Upper lobe of left lung (tissue), 6 donors: ENCODE measurements at places on chromosomes 2 and 18. TPM values are rescaled to one million over a fixed set of nuclear protein-coding genes. Genes with fewer than 3 reads are reported as not detected.

DNA sequence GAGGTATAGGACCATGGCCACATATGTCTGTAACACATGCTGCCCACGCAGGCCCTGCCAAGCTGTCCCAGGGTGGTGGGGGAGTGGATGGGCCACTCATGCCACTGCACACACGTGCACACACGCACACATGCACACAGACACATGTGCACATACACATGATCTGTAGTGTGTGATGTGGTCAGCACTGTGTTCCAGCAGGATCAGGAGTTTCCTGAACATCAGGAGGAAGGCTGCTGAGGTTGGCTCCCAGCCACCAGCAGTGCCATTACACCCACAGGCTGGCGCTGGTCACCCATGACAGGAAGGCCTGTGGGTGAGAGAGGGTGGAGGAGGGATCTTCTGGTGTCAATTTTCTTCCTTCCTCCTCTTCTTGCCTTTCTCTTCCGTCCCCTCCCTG lies 44.7 kb downstream of the POMC start:
- no peak for DNase-seq

- no peak for DNase-seq
Observed at GRCh38 chr18:39945076-39945475, 2010.0 kb upstream of the PIK3C3 start.

SLC4A5 gene
- total RNA-seq, result 7.6 TPM

DNA sequence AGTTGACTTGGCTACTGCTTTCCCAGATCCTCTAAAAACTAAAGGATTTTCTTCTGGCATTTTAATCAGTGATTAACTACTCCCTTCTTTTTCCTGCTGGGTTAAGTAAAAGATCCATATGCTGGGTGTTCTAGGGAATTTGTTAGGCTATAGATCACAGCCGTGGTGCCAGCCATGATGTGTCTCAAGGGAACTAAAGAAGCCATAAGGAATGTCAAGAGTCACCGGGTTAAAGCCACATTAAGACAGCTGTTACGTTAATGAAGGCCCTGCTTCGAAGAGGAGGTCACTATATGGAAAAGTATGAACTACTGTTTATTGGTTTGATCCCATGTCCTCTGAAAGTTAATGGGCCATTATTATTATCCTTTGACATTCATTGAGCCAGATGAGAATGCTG lies 70.7 kb downstream of the PAX3 start:
- no peak for DNase-seq

DNA sequence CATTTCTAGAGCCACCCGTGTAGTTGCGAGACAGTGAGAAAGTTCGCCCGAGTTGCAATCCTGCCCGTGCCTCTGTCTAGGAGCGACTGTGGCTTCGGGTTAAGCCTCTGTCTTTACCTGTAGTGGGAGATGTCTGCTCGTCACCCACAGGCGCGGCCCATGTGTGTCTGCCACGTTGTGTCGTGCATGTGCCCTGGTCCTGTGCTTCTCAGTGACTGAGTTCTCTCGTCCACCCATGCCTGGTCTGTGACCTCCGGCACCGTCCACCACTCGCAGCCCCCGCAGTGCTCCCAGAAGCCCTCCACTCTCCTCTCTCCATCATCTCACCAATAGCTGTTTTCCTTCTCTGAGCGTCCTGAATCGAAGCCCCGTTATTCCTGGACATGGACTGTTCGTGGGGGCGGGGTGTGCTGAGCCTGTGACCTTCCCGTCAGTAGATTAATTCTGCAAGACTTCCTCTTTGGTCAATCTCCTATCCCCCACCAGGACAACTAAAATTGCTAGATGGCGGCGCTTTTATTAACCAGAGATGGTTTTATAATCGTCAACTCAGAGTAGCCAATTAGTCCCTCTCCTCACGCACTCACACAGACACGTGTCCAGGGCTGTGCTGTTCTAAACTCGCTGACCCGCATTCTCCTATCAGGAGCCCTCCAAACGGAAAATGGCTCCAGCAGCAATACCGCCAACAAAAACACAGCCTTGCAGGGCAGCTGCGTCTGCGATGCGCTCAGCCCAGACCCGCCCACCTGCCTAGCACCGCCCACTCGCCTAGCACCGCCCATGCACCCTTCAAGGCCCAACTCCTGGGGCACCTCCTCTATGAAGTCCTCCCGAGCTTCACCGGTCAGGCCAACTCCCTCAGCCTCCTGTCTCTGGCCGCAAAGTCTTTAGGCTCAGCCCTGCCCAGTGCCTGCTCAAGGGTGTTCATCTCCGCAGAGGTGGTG lies 119.4 kb downstream of the TWIST2 start:
- DNase-seq, result peak; percentile 65

- DNase-seq, result no peak
Observed at GRCh38 chr18:58532298-58532697, 96.6 kb downstream of the ALPK2 start.

DNA sequence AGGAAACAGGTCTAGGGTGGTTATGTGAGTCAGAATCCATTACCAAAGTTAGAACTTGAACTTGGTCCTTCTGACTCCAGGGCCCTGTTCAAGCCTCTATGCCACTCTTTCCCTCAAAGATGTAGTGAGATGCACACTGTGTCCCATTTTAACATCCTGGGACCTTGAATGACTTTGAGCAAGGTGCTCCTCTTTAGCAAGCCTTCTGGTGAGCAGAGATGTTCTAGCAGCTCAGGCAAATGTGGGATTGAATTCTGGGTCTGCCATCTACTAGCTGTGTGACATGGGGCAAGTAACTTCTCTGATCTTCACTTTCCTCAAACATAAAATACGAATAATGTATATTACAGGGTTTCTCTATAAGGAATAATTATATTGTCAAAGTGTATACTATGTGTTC lies 294.0 kb upstream of the CXCR4 start:
- DNase-seq, result no peak

PID1 gene
- total RNA-seq, result 59.7 TPM

- no peak for DNase-seq
Observed at GRCh38 chr2:20540587-20541293, 93.9 kb downstream of the RHOB start.

DNA sequence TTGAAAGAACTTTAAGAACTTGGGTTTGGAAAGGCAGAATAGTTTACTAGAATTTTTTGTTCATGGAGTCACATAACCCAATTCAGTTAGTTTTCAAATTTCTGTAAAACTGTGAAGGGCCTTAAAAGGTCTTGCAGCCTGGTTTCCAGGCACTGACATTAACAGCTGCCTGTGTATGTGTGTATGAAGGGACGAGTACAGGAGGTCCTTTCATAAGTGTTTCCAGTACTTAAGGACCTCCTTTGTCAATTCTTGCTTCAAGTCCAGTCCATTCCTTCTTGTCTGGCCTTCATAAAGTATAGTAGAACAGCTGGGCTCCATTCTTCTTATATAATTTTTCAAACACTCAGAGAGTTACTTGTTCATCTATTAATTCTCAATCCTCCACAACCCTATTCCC lies 136.5 kb downstream of the NR4A2 start:
- DNase-seq, result no peak

- DNase-seq, result no peak
Observed at GRCh38 chr2:105738658-105739241, 6.0 kb upstream of the NCK2 start.

CBLN2 gene
- total RNA-seq, result not detected

- no peak for DNase-seq
Observed at GRCh38 chr2:134926231-134926931, 7.8 kb downstream of the CCNT2 start.

DNA sequence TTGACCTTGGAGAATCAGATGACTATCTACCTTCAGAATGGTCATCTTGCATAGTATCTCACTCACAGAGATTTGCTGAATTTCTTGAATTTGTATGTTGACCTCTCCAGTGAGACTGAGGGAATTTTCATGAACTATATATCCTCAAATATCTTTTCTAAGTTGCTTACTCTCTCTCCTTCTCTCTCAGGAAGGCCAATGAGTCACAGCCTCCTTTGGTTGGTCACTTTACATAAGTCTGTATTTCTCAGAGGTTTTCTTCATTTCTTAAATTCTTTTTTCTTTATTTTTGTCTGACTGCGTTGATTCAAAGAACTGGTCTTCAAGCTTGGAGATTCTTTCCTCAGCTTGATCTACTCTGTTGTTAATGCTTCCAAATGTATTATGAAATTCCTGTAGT lies 51.7 kb downstream of the VIT start:
- DNase-seq, result no peak
